ENCODE measurements at places on chromosomes 6 and 20.

GRCh38 chr6:21738180-21739094 is 144.9 kb downstream of the SOX4 start:
- DNase-seq: no peak

DNA sequence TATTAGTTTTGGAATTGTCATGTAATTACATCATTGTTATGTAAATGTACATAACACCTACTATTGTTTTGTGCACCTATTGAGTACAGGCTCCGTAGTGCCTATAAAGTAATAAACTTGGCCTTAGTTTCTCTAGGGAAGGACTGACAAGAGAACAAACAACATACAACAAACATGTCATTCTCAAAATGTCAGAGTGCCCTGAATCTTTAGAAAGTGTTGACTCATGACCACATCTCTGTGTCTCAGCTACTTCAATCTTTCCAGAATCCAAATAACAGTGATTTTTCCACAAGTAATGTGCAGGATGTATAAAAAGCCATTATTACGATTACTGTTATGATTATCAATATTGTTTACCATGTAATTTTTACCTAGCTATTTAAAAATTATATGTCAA is 17.2 kb downstream of the LAMP5 start:
- DNase-seq: no peak

DNA sequence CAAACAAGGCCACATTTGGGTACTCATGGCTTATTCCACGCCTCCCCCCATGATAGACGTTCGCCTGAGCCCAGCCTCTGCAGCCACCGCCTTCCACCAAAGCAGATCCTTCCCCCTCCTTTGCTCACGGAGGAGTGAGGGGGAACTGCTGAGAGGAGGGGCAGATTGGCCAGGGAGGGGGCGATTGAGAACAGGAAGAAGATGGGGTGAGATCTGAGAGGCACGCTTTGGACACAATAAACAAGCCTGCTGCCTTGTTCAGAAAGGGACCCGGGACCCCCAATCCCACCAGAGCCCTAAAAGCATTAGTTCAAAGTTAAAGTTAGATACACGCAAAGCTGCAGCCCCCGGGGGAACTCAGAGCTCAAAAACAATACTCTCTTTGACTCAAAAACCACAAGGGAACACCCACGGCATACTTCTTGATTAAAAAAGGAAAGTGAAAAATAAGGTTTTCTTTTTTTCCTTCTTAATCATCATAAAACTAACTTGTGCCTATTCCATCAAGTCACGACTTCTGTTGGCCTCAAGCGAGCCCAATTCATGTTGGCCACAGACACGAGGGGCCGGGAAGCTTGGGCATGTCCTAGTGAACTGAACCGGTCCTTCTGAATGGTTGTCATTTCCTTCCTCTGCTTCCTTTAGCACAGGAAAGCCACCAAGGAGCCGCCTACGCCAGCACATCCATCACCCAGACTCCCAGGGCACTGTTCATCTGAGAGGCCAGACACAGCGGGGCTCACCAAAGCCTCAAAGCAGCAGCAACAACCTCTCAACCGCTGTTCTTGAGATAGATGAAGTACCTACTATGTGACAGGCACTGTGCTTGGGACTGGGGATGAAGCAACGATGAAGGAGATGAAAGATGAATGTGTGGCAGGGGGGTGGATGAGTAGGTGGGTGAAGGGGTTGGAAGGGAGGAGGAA is 44.7 kb downstream of the NFATC2 start:
- DNase-seq: no peak

DNA sequence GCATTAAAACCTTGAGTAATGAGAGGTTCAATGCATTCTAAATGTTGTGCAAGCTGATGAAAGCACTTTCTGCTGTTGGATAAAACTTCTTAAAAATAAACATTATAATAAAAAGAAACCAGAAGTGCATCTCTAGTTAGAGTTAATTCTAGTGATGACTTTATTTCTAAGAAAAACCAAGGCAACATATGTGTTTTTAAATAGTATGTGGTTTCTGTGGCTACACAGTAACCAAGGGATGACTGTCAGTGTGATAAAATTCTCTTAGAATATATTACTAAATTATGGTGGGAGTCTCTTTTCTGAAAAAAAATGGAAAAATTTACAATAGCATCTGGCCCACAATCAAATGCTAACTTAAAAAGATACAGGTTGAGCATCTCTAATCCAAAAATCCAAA is 117.0 kb downstream of the ME1 start:
- DNase-seq: no peak

GRCh38 chr6:9520417-9521151 is 894.3 kb downstream of the TFAP2A start:
- no peak for DNase-seq

DNA sequence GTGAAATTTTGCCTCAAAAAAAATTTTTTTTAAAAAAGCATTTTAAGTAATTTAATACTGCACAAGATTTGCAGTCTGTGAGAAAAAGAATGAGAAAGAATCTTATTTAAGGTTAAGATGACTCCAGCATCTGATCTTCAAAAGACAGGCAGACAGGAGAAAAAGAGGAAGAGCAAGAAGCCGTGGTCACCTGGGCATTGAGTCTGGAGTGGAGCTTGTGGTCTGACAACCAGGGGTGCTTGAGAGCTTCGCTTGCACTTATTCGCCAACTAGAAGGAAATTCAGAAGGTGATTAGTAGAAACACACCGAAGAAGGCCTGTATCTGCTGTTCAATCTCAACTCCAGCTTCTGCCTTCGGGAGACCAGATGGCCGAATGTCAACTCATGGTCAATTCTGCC is 75.9 kb downstream of the MYLK4 start:
- no peak for DNase-seq

- DNase-seq: no peak
Observed at GRCh38 chr6:3504938-3505805, 48.3 kb upstream of the SLC22A23 start.

DNA sequence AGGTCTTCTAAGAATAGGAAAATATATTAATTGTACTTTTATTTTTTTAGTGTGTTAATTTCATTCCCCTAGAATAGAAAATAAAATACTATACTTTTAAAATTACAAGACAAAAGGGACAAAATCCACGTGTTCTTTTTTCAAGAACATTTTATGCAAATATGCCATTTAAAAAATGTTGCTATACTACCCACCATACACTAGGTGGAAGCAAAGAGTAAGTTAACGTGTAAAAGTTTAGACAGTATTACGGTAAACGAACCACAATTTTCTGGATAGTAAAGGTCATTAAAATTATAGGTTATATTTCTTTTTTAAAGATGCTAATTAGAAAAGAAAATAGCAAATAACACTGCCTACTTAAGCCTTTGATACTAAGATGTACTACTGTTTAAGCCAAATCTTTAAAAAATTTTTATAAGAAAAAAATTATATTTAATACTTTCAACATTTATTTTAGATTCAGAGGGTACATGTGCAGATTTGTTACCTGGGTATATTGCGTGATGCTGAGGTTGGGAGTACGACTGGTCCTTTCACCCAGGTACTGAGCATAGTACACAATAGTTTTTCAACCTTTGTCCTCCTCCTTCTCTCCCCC is 287.6 kb downstream of the PHF3 start:
- DNase-seq: no peak

GRCh38 chr6:136887953-136888352 is 34.1 kb upstream of the SLC35D3 start:
- DNase-seq: no peak

DNA sequence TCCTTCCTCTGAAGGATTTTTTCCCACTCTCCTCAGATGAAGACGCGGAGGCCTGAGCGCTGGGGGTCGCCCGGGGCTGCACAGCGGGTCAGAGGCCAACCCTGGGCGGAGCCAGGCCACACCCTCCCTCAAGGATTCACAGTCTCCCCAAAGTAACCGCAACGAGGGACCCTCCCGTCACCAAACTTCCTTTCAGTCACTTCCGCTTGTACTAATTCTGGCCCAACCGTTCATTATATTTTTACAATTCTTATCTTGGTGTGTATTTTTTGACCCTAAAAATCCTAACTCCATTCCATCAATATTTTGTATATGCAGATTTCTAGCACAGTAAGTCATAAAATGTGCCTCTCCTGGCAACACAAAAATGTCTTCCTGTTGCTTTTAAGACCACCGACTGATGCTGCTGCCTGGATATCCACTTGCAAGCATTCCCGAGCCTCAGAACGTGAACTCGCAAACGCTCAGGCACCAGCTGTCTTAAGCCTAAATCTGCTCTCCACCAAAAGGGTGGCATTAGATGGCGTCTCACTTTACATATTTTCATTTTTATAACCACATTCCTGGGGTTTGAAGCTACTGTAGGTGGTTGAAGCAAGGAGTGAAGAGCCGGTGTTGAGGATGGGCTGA is 128.0 kb downstream of the DLL1 start:
- no peak for DNase-seq

DNA sequence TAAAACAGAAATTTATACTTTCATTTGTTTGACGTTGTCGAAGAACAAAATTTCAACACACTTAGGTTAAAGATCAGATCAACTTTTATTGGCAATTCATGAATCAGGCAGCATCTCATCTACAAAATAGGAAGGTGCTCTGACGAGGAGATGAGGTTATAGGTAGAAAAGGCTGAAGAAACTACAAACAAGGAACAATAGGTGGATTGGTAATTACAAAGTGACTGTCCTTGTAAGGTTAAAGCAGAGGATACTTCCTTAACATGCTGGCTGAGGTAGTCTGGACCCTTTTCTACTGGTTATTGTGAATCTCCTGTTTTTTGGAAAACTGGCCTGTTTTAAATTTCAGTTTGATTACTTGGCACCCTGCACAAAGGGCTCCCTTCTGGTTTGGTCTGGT is 32.5 kb upstream of the TRIM27 start:
- DNase-seq: no peak

- DNase-seq: no peak
Observed at GRCh38 chr6:121523628-121524027, 88.2 kb downstream of the GJA1 start.

GRCh38 chr6:14776307-14776706 is 469.6 kb upstream of the JARID2 start:
- DNase-seq: no peak

DNA sequence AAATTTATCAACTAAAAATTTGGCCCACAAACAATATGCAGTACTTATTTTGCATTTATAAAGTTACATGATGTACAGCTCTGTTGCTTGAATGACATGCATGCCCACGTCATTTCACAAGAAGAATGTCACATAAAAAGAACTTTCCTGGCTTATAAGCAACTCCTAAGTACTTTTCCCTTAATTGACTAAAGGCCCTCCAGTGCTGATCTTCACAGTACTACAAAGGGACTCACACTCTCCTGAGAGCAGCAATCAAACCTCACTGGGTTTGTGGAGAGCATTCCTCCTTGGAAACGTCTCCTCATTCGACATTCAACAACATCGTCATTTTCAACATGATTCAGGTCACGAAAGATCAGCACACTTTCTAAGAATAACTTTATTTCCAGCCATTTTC is 111.1 kb downstream of the IPCEF1 start:
- no peak for DNase-seq

- DNase-seq: no peak
Observed at GRCh38 chr6:145244349-145245100, 490.8 kb downstream of the EPM2A start.

- no peak for DNase-seq
Observed at GRCh38 chr6:45105170-45105820, 222.8 kb upstream of the RUNX2 start.

DNA sequence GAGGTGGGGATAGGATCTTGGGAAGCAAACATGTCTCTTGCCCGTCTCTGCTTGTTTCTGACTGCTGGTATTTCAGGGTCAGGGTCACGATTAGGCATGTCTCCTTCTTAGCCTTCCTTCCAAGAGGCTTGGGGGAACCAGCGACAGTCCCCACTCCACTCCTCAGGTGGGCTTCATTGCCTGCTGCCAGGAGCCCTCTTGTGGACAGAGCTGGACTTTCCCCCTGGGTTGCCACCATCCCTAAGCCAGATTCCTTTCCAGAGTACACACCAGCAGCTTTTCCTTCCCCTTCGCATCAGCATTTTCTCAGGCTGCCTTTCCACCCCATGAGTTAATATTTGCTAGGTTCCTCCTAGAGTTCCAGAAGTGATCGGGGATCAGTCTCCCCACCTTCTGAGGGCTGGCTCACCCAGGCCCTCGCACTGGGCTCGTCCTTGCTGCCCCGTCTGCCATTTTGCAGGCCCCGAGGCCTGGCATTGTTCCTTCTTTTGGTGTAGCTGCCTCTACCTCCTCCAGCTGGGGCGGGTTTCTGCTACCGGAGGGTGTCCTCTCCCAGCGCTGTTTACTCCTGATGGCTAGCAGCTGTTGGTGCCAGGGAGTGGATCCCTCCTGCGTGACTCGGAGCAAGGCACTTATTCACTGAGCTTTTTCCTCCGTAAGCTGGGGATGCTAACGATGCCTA is 8.8 kb upstream of the C20orf144 start:
- DNase-seq: no peak

GRCh38 chr6:152099446-152100182 is 292.1 kb downstream of the ESR1 start:
- DNase-seq: no peak

DNA sequence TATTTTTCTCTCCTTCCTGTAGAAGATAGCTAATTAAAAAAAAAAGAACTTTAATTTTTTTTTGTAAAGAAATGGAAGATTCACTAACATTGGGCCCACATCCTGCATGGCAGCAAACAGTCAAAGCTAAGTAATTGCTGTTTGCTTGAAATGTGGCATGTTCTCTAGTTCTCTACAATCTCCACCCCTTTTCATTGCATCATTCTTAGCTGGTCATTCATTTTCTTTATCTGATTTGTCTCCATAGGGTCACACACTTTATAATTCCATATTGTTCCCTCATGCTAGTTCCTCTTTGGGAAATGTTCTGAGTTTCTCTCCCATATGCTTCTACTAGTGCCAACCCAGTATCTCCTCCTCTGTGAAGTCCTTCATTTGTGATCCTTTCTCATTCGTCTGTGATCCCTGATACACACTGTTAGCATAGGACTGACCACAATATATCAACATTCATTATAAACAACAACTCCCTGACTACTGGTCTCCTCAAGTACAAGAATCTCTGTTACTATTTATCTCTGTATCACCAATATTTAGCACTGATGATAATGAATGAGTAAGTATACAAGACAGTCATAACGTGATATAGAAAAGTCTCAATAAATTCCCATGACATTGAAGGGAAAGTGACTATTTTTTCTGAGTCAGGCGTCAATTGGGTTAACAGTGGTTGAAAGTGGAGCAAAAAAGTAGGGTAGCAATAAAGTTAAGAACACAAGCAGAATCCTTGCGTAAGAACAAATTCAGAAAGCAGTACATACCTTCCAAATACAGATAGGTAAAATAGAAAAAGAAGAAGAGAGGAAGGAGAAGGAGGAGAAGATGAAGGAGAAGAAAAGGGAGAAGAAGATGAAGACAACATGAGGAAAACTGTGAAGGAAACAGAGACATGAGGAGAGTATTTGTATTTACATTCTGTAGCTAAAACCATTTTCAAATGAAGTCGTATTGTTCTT is 33.2 kb upstream of the MYB start:
- DNase-seq: no peak

- no peak for DNase-seq
Observed at GRCh38 chr20:34907616-34908469, 31.4 kb downstream of the ACSS2 start.

DNA sequence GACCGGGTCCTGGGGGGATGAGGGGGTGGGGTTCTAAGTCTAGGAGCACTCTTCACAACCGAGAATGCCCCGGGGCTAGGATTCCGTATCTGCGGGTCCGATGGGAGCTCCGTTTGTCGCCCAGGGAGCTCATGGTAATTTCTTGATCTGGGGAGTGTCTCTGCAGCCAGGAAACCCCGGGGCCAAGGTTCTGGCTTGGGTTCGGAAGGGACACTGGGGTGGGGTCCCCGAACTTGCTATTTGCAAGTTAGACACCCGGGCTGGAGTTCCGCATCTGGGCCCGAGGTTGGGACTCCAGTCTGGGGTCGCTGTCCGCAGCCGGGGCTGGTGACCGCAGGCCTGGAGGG is 397 bp downstream of the PEDS1 start:
- DNase-seq: no peak
